ENCODE measurements at places on chromosomes 6 and 20.

GRCh38 chr6:37059344-37060194, 54.1 kb downstream of the FGD2 start:
- peak; percentile 96 for DNase-seq

DNA sequence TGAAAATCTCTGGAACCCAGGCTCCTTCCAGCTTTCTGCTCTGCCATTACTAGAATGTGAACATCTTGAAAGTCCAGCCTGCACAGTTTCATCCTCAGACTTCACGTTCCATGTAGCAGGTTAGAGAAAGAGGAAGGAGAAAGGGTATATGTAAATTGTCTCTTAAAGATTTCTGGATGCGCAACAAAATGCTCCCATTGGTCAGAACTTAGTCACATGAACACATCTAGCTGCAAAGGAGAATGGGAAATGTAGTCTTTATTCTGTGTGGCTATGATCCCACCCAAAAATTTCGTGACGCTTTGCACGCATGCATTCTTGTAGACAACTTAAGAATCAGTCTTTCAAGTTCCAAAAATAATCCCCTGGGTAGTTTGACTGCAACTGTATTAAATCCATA, 46.4 kb upstream of the CHD6 start:
- peak; percentile 25 for DNase-seq

DNA sequence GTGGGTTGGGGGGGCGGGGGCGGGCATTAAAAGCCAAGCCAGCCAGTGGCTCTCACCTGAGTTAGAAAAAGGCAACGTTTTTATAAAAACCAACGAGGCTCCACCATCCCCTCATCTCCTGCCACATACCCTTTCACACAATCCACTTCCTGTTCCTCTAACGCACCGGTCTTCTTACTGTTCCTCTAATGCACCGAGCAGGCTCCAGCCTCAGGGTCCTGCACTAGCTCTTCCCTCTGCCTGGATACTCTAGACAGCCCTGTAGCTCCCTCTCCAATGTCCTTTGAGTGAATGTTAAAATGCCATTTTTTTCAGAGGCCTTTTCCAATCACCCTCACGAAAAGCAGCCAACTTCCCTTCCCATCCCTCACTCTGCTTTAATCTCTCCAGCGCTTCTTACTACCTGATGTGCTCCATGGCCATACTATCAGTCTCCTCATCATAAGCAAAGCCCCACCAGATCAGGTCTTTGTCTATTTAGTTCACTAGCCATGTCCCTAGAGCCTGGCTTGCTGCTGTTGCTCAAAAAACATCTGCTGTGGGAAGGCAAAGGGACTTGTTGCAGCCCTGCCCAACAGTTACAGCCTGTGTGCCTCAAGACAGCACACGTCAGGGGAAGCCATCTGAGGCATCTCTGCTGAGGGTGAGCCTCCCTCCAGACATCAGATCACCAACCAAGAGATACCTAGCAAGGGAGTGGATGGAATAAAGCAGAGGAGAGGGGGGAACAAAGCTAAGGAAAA, 3.9 kb downstream of the FKBP1A start:
- DNase-seq = no peak

GRCh38 chr6:129621252-129621651, 88.7 kb downstream of the ARHGAP18 start:
- peak; percentile 5 for DNase-seq

- no peak for DNase-seq
These were observed 136.9 kb downstream of the PREX1 start for GRCh38 chr20:48690888-48691287.

DNA sequence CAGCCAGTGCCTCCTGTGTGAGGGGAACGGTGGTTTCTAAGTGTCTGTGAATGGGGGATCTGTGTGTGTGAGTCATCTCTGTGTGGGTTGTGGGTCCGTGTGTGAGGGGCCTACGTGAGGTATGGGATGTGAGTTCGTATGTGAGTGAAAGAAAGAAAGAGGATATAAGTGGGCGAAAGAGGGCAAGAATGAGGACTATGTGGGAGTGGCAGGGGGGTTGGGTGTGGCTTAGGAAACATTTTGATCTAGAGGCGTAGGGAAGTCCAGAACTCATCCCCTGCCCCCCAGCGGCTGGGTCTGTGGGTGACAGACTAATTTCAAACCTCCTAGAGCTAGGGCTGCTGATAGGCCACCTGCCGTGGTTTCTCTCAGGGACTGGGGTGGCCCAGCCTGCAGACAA, 35.5 kb downstream of the DHX35 start:
- no peak for DNase-seq

DNA sequence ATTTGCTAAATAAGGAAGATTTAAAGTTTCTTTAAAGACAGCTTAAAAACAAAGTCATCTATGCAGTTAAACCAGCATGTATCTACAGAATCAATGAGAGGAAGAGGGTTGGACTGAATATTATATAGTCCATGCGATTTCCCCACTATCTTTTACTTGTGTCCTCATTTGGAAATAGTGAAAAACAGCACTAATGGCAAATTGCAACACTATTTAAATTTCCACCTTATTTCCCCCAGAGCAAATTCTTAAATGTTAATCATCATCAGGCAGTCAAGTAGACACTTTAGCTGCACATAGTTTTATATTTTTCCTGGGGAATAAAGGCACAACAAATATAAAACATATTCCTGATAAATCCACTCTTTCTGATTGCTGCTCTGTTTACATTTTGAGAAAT, 114.6 kb downstream of the LCA5 start:
- no peak for DNase-seq

DNA sequence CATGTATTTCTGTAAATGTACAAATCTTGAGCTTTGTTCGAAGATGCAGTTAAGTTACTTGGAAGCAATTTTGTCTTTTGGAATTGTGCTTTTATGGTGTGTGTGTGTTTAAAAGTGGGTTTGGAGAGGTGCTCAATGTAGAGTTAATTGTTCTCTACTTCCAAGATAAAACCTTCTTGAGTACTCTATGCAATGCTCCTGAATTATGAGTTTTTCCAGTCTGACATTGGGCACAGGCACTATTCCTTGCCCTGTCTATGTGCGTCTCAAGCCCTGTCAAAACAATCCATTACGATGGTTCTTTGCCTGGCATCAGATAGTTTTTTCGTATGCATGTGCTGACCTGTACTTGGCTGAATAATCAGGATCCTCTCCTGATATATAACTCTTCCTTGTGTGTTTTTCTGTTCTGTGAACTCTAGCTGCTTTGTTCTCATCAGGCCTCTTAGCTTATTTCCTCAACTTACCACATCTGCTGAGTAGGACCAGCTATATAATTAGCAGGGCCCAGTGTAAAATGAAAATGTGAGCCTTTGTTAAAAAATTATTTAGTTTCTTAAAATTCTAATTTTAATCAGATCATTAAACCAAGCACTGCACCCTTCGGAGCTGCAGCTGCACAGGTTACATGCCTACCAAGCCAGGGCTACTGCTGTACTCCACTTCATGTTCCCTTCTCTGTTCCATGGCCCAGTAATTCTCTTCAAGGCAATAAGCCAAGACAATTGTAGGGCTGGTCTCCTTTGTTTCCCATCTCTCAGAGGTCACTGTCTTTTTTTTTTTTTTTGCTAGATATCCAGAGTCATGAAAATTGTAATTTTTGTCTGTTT, 160.1 kb downstream of the ZFAND3 start:
- no peak for DNase-seq

GRCh38 chr6:127618729-127619128, 41.8 kb downstream of the C6orf58 start:
- no peak for DNase-seq

GRCh38 chr6:12071064-12071615, 59.0 kb downstream of the HIVEP1 start:
- DNase-seq = no peak

DNA sequence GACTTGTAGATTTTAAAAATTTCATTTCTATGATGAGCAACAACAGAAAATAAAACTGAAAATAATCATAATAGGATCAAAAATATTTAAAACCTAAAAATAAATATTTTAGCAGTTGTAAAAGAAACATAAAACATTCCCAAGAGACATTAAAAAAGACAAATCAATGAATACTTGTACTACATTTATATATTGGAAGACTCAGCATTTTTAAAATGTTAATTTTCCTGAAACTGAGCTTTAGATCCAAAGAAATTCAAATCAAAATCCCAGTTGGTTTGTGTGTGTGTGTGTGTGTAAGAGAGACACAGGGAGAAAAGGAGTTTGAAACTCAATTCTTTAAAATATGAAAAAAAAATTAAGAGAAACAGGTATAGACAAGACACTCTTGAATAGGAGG, 38.7 kb upstream of the DSE start:
- DNase-seq = no peak
